ENCODE measurements at places on chromosomes 13 and 19. TPM values are rescaled to one million over a fixed set of nuclear protein-coding genes. Genes with fewer than 3 reads are reported as not detected.

Gene ZNF616
- 10.3 TPM for total RNA-seq

Gene LHB
- 1.7 TPM for total RNA-seq

Gene CLASRP
- total RNA-seq, result 62.3 TPM

Gene MIA
- 106 TPM for total RNA-seq

Gene ZNF546
- total RNA-seq, result 1.7 TPM

Gene SBK3
- not detected for total RNA-seq

Gene UGGT2
- 27.3 TPM for total RNA-seq

Gene CPB2
- total RNA-seq, result not detected

DNA sequence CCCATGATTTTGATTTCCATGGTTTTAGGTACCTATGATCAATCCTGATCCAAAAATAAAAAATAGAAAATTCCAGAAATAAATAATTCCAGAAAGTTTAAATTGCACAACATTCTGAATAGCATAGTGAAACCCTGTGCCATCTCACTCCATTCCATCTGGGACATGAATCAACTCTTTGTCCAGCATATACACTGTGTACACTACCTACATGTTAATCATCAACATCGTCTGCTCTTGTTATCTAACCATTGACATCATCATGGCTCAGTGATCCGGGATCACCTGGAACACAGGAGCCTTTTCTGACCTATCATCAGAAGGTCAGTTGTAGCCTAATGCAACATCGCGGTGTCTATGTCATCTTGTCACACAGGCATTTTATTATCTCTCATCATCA, 75.6 kb downstream of the MYO16 start:
- peak; percentile 5 for DNase-seq

DNA sequence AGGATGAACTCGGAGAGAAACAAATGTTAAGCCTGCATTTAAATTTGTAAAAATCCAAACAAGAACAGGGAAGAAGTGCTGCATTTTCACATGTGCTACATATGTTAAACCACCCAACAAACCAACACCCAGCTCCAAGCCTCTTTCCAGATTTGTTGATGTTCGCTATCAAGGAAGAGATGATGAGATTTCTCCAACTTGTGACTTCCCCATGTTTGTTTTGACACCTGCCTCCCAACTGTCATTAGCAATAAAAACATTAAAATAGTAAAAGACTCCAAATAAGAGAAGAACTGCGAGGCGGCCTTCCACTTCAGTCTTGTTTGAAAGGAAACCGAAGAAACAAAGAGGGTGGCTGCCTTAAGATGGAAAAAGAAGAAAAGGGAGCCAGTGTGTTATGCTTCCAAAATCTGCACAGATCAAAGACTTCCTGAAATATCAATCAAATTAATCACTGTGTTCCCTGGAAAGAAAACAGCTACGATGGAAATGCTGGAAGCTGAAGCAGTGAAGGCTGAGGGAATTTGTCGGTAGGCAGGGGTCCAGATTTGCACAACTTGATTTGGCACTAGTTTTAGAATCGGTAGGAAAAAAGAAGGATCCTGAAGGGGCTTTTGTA, 14.0 kb upstream of the GGACT start:
- no peak for DNase-seq

- DNase-seq, result no peak
Observed at GRCh38 chr19:28435551-28436271, 777.2 kb downstream of the UQCRFS1 start.

DNA sequence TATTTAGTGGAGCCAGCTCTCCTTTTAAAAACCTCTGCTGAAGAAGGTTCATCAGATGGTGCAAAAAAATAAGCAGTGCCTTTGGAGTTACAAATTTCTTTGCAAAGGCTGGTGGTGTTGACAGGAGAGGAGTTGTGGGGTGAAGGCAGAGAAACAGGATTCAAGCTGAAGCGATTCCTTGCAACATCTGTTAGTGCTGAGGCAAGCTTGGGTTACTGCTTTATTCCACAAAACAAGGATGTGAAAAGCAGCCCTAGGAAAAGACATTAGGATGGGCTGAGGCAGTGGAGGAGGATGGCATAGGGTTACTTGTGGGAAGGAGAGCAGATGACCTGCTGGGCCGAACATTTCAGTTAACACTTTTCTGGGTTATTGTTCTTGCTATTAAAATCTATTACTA, 390.7 kb downstream of the DLEU7 start:
- DNase-seq, result no peak

DNA sequence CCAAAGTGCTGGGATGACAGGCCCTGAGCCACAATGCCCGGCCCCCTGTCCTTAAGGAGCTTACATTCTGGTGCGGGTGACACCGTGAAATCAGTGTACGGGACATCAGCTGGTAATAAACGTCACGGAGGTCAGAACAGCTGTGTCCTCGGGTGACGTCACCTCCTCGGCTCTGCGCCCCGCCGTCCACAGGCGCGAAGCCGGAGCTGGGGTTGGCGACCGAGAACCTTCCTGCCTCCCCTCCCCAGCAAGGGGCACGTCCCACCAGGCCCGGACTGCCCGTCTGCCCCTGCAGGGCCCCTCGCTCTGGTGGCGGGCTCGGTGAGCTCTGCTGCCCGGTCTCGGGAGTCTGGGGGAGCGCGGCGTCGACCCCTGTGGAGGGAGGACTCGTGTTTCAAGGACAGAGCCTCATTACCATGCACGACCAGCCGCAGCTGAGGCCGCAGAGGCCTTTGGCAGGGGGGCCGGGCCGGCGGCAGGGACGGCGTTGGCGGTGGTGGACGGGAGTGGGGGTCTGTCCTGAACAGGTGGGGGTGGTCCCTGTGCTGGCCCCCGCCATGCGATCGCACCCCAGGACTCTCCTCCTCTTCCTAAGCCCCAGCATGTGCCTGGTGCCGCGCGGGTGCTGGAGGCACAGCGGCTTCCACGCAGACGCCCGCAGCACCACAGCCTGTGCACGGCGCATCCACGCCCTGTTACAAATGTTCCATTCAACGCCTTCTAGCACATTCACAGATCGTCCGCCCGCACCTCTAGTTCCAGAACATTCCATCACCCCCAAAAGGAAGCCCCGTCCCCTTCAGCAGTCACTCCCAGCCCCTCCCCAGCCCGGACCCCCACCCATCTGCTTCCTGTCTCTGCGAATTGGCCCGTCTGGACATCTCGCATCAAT, 5.4 kb downstream of the LINGO3 start:
- no peak for DNase-seq

- no peak for DNase-seq
Observed at GRCh38 chr19:46489445-46490272, 6.0 kb downstream of the PNMA8B start.

DNA sequence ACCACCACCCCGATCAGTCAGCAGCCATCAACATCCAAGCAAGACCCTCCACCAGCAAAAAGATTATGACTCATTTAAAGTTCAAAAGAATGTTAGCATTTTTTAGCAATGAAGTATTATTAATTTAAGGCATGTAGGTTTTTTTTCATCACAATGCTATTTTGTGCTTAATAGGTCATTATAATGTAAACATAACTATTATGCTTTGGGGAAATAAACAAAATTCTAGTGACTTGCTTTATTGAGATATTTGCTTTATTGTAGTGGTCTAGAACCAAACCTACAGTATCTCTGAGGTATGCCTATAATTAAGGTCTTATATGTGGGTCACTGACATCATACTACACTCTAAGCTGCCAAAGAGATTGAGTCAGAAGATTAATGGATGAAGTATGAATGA, 20.0 kb downstream of the KLF12 start:
- peak; percentile 9 for DNase-seq

DNA sequence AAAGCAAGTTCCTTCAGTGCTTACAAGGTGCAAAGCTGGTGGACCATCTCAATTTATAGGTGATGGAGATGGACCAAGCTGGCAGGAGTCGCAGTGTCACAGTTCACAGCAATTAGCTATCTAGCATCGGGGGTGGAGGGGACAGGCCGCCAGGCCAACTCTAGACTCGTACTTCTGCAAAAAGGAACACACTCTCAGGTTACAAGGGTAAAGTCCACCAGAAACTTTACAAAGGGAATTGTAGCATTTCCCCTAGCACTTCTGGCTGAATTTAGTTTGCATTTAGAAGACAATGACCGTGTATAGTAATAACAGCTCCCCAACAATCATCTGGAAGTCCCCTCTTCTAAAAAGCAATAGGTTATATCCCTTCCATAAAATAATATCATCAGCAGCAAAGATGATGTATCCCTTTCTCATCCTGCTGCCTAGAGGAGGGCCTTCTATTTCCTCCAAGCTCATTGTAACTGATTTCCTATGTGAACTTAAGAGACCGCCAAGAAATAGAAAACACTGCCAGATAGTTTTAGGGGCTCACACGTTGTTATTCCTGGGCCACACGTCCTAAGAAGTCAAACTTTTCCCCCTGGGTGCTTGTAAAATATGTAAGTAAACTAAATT, 8.5 kb upstream of the DOCK9 start:
- DNase-seq, result no peak

DNA sequence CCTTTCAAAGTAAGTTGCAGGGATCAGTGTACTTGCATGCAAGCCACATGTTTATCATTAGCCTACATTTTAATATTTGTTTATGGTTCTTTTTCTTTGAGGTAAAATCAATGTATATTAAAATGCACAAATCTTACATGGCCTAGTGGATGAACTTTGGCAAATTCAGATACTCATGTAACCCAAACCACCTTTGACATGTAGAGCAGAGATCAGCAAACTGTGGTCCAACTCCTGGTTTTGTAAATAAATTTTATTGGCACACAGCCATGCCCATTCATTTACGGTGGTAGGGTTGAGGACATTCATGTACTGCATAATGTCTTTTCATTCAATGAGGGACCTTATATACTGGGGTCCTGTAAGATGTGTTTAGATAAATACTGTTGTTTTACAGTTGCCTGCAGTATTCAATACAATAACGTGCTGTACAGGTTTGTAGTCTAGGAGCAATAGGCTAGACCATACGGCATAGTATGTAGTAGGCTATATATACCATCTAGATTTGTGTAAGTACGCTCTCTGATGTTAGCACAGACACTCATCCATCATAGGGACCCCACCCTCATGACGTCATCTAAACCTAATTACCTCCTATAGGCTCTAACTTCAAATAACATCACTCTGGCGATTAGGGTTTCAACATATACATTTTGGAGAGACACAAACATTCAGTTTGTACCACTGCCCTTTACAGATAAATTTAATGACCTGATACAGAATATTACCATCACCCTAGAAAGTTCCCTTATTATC, 5.7 kb downstream of the NDFIP2 start:
- no peak for DNase-seq

- DNase-seq, result no peak
Observed at GRCh38 chr19:29372091-29372415, 153.7 kb upstream of the VSTM2B start.

DNA sequence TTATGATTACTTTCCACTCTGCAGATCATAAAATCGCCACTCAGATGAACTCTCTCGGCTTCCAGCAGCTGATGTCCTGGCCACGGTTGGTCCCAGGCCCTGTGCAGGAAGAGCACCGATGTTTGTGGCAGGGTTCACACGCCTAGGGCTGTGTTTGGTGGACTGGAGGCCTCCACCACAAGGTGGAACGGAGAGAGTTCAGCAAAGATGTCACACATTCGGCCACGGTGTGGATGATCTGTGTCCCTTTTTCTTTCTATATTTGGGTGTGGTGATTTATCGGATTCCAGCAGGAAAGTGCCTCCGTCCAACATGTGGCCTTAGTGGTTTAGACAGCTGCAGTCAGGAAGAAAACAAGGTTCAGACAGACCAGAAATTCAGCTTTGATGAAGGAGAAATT, 521 bp upstream of the SHISA2 start:
- DNase-seq, result no peak

DNA sequence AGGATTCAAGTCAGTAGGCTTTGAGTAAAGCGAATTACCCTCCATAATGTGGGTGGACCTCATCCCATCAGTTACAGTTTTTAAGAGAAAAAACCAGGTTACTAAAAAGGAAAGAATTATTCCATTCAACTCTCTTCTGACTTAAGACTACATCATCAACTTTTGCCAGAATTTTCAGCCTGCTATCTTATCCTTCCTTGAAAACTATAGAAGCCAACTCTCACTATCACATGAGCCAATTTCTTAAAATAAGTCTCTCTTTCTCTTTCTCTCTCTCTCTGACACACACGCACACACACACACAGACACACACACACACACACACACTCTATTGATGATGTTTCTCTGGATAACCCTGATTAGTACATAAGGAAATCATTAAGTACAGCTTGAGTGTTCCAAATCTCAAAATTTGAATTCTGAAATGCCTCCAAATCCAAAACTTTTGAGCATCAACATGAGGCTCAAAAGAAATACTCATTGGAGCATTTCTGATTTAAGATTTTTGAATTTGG, 217.0 kb upstream of the PRR20A start:
- no peak for DNase-seq

- no peak for DNase-seq
Observed at GRCh38 chr13:41578371-41578770, 121.0 kb downstream of the RGCC start.

DNA sequence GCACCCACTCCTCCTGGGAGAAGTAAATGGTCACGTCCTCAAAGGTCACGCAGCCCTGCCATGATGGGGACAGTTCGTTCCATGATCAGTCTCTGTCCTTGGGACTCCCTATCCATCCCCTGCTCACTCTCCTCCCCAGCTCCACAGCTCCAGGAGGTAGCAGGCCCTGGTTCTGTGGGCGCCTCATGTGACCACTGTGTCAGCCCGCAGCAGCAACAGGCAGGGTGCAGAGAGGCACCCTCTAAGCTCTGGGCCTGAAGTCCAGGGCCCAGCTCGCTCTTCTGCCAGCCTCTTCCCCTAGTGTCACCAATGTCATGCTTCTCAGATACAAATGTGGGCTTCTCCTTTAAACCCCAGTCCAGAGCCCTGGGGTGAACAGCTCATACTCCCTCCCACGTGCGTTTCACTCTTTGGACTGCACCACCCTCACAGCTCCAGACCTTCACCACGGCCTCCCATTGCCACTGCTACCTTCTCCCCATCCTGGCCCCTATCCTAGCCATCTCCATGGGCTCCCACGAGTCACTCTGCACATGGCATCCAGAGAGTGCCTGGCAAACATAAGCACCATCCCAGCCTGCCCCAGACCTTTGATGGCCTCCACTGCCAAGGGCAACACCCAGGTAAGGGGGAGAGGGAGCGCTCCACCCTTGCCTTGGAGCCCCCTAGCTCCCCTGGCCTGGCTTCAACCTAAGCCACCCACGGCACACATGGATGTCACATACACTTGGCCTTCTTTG, 2.9 kb downstream of the ZNF792 start:
- no peak for DNase-seq

GRCh38 chr13:68996668-68997025, 1111.0 kb upstream of the ATXN8OS start:
- no peak for DNase-seq

DNA sequence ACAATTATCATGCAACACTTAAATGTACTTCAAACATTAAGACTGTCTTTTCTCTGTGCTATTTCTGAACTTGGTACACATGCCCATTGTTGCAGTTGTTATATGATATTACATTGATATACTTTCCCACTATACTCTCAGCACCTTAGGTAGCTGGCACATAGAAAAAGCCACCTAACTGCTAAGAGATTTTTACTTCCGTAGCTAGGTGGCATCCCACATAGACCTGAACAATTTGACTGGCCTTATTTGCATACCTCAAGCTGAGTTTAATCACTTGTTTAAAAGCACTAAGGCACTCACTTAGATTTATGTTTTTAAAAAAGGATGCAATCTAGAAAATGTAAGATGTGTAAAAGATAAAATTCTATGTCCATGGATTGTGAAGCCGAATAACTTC, 194.2 kb downstream of the POU4F1 start:
- DNase-seq, result no peak

GRCh38 chr19:14148751-14149410, 12.5 kb upstream of the ASF1B start:
- no peak for DNase-seq

All from mammary epithelial cell (primary cell).